ENCODE measurements at places on chromosomes 2 and 18.

- no peak for DNase-seq
Measured at GRCh38 chr2:105873281-105873680, 128.6 kb downstream of the NCK2 start.

DNA sequence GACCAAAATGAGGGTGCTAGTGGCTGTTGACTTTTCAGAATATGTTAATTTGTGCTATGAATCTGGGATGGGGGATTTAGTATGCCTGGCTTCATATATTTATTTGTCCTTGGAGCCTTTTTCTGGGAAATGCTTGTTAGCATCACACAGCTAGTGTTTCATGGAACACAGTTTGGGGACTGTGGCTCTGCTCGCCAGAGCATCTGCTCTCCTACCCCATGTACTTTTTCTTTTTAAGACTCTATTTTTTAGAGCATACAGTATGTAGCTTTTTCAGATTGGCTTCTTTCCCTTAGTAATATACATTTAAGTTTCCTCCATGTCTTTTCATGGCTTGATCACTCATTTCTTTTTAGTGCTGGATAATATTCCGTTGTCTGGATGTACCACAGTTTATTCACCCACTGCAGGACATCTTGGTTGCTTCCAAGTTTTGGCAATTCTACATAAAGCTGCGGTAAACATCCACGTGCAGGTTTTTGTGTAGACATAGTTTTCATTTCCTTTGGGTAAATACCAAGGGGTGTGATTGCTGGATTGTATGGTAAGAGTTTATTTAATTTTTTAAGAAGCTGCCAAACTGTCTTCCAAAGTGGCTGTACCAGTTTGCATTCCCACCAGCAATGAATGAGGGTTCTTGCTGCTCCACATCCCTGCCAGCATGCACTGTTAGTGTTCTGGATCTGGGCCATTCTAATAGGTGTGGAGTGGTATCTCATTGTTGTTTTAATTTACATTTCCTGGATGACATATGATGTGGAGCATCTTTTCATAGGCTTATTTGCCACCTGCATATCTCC is 44.1 kb downstream of the EFR3B start:
- no peak for DNase-seq

- DNase-seq = no peak
Measured at GRCh38 chr18:51666763-51667191, 469.3 kb upstream of the MEX3C start.

GRCh38 chr2:31467426-31467825 is 52.9 kb upstream of the XDH start:
- no peak for DNase-seq

DNA sequence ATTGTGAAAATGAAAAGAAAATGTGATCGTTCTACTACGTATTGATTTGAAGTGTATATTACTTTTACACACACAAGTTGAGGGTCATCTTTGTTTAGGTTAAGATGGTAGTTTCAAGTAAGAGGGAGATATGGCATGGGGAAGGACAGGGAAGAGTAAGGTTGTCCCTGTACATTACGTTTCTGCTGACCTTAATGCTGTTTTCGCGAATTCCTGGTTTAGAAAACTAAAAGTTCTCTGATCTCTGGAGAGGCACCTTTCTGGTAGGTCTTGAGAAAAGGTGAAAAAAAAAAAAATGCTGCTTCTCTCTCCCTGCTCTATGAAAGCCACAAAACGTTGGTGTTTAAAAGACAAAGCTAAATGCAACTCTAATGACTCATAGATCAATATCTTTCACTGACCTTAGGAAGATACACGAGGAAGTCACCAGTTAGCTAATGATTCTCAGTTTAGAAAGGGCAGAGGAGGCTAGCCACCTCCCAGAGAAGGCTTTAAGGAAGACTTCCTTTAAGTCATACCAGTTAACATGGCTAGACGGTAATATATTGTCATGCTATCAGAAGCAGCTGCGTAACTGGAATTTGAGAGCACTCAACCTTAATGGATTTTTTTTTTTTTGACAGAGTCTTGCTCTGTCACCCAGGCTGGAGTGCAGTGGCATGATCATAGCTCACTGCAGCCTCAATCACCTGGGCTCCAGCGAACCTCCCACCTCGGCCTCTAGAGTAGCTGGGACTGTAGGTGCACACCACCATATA is 13.2 kb downstream of the TXNDC2 start:
- DNase-seq = no peak

DNA sequence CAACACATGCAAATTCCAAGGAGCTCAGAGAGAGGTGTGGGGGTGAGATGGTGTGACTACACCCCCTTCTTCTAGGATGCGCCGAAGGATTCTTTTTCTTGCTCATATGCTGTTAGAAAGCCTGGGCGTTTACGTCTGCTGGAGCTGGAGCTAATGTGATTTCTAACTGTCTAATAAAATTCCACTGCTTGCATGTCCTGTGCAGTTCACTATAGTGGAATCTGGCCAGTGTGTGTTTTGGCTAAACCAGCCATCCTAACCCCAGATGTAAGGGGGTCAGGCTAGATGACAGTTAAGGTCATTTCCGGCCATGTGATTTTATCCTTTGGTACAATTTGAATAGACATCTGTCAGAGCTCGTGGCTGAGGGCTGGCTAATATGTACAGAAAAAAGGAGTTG is 194.1 kb downstream of the PRKCE start:
- no peak for DNase-seq

DNA sequence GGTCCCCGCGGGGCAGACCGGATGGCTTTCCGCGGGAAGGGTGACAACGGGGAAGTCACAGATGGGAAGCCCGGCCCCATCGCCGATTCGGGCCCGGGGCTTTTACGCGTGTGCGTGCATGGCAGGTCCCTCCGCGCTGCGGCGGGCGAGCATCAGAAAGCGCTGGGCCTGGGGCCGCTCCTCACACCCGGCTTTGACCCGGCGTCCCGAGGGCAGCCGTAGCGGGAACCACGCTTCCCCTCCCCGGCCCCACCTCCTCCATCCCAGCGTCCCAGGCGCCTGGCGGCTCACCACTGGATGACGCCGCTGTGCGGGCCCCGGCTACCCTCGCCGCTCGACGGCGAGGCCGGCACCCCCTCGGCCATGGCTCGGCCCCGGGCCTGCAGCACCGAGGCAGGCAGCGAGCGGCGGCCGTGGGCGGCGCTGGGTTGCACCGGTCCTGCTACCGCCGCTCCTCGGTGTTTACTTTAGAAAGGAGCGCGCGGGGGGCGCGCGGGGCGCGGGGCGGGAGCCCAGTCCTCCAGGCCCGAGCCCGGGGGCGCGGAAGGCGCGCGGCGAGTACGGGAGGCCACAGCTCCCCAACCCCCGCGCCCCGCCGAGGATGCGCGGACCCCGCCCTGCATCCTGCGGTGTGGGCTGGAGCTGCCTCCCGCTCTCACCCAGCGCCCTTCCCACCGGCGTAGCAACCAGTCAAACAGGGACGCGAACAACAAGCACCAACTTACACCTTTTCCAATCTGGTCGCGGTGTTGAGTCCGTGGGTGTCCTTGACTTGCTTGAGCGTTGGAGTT is 806 bp downstream of the RFX8 start:
- no peak for DNase-seq

DNA sequence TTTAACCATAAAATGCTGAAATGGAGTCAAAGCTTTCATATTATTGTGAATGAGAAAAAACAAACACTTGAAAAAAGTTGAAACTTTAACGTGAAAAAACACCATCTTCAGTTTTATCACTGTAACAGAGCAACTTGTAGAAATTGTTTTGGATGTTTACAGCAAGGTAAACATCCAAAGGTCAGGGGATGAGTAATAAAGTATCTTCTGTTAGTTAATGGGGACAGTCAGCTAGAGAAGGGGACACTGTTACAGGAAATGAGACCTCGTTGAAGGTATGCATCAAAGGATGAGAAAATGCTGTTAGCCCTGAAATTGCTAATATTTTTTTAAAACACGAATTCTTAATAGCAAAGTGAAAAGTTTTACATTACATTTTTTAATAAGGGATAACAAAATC is 2.9 kb downstream of the RHBDD1 start:
- no peak for DNase-seq

GRCh38 chr18:64852281-64852680 is 703.4 kb upstream of the LINC00305 start:
- DNase-seq = no peak

DNA sequence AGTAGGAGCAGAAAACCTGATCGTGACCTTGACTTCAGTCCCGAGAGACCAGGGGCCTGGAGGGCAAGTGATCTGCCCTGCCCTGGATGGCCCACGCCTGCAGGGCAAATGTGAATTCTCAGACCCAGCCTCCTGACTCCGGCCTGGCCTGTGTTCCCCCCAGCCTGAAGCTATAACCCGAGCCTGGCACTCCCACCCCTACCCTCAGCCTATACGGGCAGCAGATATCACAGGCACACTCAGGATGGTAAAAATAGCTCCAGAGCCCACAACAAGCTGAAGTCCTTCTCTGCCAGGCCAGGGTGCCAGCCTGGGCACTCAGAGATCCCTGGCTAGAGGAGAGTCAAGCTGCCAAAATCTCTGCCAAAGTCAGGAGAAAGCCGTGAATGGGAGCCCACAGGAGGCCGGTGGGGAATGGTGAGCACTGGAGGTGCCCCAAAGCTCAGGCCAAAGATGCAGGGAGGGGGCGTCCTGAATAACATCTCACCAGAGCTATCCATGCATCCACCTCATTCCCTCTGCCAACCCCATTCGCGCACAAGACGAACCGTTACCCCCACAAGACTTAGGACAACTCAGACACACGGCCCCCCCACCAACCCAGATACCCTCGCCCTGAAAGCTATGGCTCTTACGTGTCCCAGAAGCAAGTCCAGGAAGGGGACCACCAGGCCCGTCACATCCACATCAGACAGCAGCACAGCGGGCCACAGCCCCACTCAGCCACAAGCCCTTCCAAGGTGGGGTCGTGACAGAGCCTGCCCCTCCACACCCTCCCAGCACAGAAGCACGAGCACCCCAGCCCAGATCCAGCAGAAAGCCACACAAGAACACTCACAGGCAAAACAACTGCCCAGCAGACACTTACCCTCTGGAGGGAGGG is 144.9 kb downstream of the TNS1 start:
- no peak for DNase-seq

DNA sequence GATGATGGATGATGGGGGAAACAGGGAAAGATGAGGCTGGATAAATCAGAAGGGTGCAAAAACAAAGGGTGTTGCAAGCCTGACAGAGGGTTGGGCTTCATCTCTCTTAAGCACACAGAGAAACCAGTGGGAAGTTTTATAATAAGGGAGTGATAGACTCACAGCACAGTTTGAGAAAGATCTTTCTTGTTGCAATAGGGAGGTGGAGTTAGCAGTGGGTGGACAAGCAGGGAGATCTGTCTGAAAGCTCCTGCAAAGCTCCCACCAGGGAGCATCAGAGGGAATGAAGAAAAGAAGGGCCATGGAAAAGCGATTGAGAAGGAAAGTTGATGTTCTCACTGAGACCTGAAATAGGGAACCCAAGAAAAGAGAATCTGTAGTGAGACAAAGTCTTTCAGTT is 64.9 kb downstream of the BOD1L2 start:
- DNase-seq = no peak

DNA sequence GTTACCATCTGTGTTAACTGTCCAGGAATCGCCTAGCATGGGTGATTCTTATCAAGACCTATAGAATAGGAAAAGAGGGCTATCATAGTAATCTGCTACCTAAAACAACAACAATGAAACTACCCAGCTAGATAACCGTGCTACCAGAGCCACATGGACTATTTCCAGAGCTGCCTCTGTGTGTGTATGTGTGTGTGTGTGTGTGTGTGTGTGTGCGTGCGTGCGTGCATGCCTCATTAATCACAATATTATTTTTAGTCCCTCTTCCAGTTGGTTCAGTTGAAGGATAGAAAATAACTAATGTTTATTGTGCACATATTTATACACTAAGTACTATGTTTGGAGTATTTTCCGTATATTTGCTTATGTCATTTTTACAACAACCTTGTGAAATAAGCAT is 201.1 kb downstream of the SP3 start:
- DNase-seq = no peak

DNA sequence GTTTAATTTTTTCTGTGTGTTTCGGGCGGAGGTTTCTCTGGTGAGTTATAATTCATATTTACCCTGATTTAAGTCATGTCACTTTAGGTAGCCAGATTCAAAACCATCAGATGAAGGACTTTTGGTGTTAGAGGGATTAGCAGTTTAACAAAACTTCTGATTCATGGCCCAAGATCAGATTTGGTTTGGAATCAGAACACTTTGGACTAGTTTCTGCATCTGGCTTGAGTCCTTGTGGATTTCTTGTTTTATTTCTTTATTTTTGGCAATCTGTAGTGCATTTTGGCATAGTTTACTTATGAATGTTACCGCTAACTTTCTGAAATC is 3.5 kb downstream of the NEDD4L start:
- DNase-seq = no peak

DNA sequence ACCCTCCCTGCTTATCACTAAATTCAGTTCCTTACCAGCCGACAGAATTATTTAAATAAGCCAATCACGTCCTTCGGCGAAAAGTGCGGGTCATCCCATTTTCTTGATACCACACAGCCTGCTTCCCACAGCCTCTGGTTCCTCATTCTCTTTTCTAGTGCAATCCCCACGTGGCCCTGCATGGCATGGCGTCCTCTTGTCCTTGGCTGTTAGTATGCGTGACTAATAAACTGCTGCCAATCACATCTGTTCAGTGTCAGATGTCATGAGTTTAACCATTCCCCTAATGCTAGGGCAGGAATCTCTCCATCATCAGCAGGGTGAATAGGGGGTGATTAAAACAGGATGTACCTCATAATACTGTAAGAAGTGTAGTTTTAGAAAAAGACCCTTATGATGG is 62.8 kb upstream of the TSPYL6 start:
- no peak for DNase-seq

DNA sequence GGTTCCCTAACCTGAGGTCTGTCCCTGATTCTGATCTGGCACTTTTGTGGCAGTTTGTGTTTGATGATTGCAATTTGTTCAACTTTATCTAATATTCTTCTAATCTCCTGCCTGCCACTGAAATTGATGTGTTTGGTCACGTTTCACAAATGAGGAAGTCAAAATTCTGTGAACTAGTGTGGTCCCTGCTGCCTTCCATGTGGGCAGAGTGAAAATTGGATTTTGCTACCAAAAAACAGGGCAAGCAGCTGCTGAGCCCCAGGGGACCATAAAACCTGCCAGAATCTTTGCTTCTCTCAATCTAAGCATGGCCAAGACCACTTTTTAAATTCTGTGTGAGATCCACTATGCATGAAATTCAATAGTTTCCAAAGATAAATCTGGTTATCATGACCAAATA is 195.5 kb upstream of the CYRIA start:
- no peak for DNase-seq
